ENCODE measurements at places on chromosomes 5 and 9.

DNA sequence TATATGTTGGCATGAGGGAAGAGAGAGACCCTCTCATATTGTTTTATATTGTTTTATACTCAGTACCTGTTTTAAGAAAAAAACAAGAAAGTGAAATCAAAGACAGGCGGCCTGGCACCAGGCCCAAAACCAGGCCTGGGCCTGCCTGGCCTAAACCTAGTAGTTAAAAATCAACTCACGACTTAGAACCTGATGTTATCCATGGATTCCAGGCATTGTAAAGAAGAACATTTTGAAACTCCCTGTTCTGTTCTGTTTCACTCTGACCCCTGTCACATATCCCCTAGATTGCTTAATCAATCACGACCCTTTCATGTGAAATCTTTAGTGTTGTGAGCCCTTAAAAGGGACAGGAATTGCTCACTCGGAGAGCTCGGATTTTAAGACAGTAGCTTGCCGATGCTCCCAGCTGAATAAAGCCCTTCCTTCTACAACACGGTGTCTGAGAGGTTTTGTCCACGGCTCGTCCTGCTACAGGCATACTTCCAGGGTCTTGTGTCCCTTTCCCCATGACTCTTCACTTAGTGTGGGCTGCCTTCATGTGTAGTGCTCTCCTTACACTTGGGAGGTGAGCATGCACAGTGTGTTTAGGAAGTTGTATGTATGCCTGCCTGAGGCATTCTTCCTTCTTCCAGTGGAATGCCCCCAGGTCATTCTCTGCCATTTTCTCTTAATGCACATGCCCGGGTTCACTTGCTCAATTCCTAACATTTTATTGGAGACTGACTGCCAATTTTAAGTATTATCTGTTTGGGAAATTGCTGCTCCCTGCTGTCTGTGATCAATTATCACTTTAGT, 17.8 kb downstream of the TBCA start:
- DNase-seq = no peak

GRCh38 chr5:166672431-166672830, 1619.0 kb upstream of the WWC1 start:
- no peak for DNase-seq

DNA sequence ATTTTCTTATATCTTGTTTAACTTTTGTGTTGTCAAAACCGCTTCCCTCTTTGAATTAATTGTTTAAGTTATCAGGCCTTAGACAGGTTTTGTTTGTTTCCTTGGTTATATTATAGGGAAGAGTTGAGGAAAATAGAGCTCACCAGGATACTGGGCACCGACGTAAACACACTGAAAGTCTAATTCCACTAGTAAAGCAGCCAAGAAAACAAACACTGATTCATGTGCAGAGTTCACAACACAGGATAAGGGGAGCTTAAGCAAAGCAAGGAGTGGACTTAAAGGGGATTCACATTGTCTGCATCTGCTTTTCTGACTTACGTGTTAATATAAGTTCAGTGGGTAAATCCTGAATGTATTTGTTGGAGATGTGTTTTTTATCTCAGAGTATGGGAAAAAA, 139.0 kb upstream of the CDH6 start:
- DNase-seq = no peak

- peak; percentile 94 for DNase-seq
Observed at GRCh38 chr9:116687074-116687753, at the start of gene TRIM32. TSS of gene TRIM32 (plus strand) at chr9:116687305. CDS start at chr9:116697743, 10,438 bp downstream.

DNA sequence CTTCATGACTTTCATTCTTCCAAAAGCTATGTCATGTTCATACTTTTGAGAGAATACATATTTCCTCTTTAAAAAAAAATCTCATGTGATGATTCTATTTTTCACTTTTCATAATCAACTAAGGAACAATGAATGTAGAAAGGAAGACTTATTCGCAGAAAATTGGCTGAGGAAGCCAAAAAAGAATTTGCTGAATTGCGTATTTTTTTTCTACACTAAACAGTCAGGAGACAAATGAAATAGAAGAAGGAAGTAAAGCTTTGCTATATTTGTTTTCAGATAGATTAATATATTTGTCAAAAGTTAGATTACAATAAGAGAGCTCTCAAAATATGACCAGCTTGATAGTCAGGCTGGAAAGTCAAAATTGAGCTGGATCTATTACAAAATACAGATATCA, 504.2 kb downstream of the ANXA1 start:
- no peak for DNase-seq

GRCh38 chr5:642481-642880, 30.3 kb downstream of the CEP72 start:
- no peak for DNase-seq

GRCh38 chr9:77896938-77897667, 134.5 kb downstream of the GNAQ start:
- DNase-seq = peak; percentile 22

- no peak for DNase-seq
Observed at GRCh38 chr9:98367371-98367900, 112.0 kb upstream of the TBC1D2 start.

GRCh38 chr9:91803151-91803940, 146.7 kb downstream of the ROR2 start:
- DNase-seq = no peak

DNA sequence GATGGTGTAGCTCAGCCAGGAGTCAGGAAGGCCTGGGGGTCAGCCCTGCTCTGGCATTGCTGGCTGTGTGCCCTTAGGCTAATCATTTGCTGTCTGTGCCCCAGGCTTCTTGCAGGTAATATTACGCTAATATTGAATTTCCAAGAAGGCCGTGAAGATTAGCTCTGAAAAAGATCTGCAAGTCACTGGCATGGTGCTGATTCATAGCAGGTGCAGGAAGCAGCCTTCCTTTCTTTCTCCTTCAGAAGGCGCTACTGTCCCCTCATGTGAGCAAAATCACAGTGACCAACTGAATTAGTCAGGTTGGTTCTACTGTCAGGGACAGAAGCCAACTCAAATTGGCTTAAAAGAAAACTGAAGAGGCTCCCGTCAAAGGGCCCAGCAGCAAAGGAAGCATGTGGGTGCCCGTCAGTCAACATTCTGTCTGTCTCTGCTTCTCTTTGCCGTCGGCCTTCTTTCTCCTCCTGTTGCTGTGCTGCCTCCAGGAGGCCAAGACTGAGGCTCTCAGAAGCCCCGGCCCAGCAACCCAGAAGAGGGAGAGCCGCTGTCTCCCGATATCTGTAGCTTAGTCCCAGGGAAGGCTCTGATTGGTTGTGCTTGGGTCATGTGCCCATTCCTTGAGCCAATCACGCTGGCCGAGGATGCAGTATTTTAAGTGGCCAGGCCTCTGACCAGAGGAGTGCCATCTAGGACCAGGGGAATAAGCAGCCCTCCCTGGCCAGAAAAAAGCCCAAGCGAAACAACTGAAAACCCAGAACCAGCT, 67.8 kb upstream of the NEURL1B start:
- no peak for DNase-seq

- DNase-seq = no peak
Observed at GRCh38 chr5:127031863-127032232, 1.5 kb upstream of the MARCHF3 start.

Data from GM12865 (cell line).